ENCODE measurements at places on chromosomes 4 and X. TPM values are rescaled to one million over a fixed set of nuclear protein-coding genes. Genes with fewer than 3 reads are reported as not detected.

The FRMD7 gene
- total RNA-seq: not detected

DNA sequence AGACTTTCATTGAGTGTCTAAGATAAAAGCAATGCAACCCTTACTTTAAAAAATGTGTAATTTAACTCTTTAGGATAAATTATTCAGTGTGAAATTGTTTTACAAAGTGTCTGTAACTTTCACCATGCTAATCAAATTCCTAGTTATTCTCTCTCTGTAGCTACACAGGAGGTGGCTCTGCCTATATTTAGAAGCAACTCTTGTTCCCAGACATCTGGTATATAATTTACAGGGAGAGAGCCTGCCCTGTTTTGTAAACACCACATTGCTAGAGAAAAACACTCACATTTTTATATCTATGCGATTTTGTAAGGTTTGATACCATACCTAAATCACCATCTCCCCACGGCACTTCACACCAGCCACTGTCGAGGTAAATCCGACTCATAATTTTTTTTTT, 35.5 kb upstream of the SPATA4 start:
- no peak for DNase-seq
- no peaks in the 10 kb centered on the region for H3K27me3 ChIP-seq
- H3K4me3 ChIP-seq: no peak overlapping the region
- no peaks in the 10 kb centered on the region for H3K36me3 ChIP-seq
- no peak overlapping the region for H3K27ac ChIP-seq

GRCh38 chr4:114062499-114062898, 83.1 kb upstream of the ARSJ start:
- no peak overlapping the region for H3K4me3 ChIP-seq
- DNase-seq: no peak
- H3K27ac ChIP-seq: no peak overlapping the region
- no peaks in the 10 kb centered on the region for H3K27me3 ChIP-seq
- H3K36me3 ChIP-seq: no peaks in the 10 kb centered on the region

The NONO gene
- total RNA-seq: 243 TPM

DNA sequence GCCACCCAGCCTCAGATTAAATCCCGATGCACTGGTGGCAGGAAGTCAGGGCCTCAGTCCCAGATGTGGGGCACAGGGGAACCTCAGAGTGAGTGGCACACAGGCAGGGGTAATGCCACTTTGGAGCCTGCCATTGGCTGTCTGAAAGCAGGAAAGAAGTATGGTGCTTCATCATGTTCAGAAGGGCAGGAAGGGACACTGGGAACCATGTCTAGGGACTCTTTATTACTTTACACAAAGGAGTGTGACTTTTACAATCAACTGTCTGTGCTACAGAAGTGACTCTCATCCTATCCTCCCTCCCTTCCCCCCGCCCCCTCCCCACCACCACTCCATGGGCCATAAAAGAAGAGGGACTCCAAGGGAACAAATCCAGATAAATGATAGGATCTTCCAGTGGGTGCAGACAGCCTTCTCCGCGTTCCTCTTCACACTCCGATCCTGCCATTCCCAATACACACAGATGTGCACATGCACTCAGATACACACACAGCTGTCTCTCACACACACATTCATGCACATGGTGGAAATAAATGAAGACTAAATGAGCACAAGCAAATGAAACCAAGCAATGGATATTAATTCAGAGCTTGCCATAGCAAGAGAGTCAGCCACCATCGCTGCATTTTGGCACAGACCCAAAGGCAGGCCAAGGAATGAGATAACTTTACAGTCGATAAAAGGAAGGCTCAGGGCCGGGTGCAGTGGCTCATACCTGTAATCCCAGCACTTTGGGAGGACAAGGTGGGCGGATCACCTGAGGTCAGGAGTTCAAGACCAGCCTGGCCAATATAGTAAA, 2.5 kb upstream of the TMEM154 start:
- H3K4me3 ChIP-seq: no peak overlapping the region
- no peak for DNase-seq
- H3K4me1 ChIP-seq: peaks cover 38% of the 10 kb centered on the region
- no peak overlapping the region for H3K27ac ChIP-seq
- H3K27me3 ChIP-seq: no peaks in the 10 kb centered on the region

- no peaks in the 10 kb centered on the region for H3K36me3 ChIP-seq
- no peaks in the 10 kb centered on the region for H3K27me3 ChIP-seq
- no peak overlapping the region for H3K4me3 ChIP-seq
- H3K27ac ChIP-seq: no peak overlapping the region
Measured at GRCh38 chr4:143575331-143575730, 61.8 kb downstream of the SMARCA5 start.

- H3K4me3 ChIP-seq: no peak overlapping the region
- H3K27ac ChIP-seq: no peak overlapping the region
- no peaks in the 10 kb centered on the region for H3K4me1 ChIP-seq
- DNase-seq: no peak
- no peaks in the 10 kb centered on the region for H3K27me3 ChIP-seq
Measured at GRCh38 chr4:120971884-120972283, 49.4 kb upstream of the PRDM5 start.

DNA sequence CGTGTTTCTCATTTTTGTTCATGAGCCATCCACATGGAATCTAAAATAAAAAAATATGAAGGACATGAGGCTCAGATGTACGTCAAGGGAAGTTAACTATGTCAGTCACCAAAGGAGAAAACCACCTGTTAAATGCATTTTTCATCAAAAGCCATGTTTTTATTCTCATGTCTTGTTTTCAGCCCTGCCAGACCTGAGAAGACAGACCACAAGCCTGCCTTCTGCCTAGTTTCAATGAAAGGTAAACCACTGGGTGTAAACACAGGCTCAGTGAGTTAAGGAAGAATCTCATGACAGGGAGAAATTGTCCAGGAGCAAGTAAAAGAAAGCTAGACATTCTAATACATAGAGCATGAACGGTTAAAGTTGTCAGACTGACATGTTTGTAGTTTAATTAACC, 52.3 kb upstream of the TNIP3 start:
- no peak for DNase-seq
- H3K36me3 ChIP-seq: no peaks in the 10 kb centered on the region
- H3K27ac ChIP-seq: no peak overlapping the region
- no peak overlapping the region for H3K4me3 ChIP-seq
- no peaks in the 10 kb centered on the region for H3K27me3 ChIP-seq
- no peaks in the 10 kb centered on the region for H3K4me1 ChIP-seq

- peak overlapping the region; percentile 74 for H3K4me3 ChIP-seq
- peak; percentile 83 for DNase-seq
- peak overlapping the region; percentile 95 for H3K27ac ChIP-seq
- H3K4me1 ChIP-seq: peaks cover 25% of the 10 kb centered on the region
Measured at GRCh38 chrX:71366674-71367256, 608 bp downstream of the TAF1 start.

DNA sequence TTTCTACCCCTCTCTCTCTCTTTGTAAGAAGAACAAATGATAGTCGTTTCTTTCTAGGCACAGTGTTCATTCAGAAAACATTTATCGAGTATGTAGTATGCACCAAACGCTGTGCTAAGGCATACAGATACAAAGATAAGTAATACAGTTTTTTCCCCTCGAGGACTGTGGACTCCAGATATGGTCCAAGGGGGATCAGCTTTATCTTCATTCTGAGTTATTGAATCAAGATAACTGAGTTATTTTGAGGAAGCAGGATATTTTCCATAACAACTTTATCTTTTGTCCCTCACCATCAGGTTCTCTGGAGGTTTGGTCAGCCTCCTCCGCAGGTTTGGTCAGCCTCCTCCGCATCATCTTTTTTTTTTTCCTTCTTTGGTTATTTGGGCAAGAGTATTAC, 15.0 kb downstream of the EREG start:
- H3K36me3 ChIP-seq: no peaks in the 10 kb centered on the region
- no peak overlapping the region for H3K27ac ChIP-seq
- no peaks in the 10 kb centered on the region for H3K27me3 ChIP-seq
- no peak for DNase-seq
- H3K4me3 ChIP-seq: no peak overlapping the region
- H3K4me1 ChIP-seq: no peaks in the 10 kb centered on the region

- peak overlapping the region; percentile 59 for H3K4me3 ChIP-seq
- H3K36me3 ChIP-seq: no peaks in the 10 kb centered on the region
- H3K4me1 ChIP-seq: no peaks in the 10 kb centered on the region
- no peaks in the 10 kb centered on the region for H3K27me3 ChIP-seq
- DNase-seq: no peak
- peak overlapping the region; percentile 70 for H3K27ac ChIP-seq
Measured at GRCh38 chrX:81120258-81120935, 81.3 kb downstream of the HMGN5 start.

DNA sequence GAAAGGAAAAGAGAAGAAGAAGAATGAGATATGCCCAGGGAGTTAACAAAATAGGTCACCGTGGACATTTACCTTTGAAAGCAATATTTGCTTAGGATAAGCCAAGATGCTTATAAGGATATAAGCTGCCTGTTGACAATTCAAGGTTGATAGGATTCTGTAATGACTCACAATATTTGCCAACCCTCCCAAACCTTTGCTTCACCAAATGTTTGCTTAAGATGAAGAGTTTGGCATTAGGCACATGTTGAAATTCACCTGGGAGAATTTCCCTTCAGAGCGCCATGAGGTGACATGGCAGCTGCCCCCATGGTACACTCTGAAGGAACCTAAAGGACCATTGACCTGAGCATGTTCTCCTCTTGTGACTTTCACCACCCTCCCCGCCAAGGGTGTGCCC, 4.6 kb downstream of the PALLD start:
- no peaks in the 10 kb centered on the region for H3K4me1 ChIP-seq
- no peaks in the 10 kb centered on the region for H3K36me3 ChIP-seq
- H3K4me3 ChIP-seq: no peak overlapping the region
- no peaks in the 10 kb centered on the region for H3K27me3 ChIP-seq

DNA sequence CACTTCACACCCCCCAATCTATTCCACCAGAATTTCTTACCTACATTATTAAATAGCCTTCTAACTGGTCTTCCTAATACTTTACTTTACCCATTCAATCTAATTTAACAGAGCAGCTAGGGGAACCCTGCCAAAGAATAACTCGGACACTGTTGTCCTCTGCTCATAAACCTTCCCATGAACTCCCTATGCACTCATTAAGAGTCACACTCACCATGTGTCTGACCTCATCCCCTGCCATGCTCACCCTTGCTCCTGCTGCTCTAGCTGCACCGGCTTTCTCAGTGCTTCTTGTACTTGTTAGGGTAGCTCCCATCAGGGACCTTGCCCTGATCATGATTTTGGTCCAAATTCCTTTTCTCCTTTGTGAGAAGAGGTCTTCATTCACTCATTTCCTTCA, 54.6 kb upstream of the GUCY1A1 start:
- no peaks in the 10 kb centered on the region for H3K4me1 ChIP-seq
- no peak overlapping the region for H3K4me3 ChIP-seq
- H3K36me3 ChIP-seq: no peaks in the 10 kb centered on the region

The GPRASP2 gene
- total RNA-seq: 10.5 TPM

DNA sequence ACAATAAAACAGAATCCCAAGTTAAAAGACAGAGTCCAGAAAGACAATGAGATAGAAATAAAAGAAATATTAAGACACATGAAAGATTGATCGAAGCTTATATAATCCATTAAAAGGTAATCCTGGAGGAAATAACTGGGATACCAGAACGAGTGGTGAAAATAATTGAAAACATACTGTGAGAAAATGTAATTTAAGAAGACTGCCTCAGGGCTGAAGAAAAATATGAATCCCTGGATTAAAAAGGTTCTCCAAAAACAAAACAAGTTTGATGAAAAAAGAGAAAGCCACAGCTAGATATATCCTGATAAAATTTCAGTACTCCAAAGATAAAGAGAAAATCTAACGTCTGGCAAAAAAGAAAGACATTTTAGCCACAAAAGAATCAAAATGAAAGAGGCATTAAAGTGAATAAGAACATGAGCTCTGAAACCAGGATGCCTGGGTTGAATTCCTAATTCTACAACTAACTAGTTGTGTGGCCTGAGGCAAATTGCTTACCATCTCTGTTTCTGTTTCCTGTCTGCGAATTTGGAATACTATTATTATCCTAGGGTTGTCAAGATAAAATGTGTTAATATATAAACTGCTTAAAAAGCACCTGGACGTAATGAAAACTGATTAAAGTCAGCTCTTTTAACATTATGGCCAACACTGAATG, 5.5 kb downstream of the DDX60L start:
- H3K36me3 ChIP-seq: peaks cover 14% of the 10 kb centered on the region
- DNase-seq: no peak
- H3K4me1 ChIP-seq: peaks cover 45% of the 10 kb centered on the region
- H3K4me3 ChIP-seq: no peak overlapping the region
- H3K27me3 ChIP-seq: no peaks in the 10 kb centered on the region
- H3K27ac ChIP-seq: no peak overlapping the region

- DNase-seq: no peak
- H3K4me3 ChIP-seq: no peak overlapping the region
- no peaks in the 10 kb centered on the region for H3K36me3 ChIP-seq
- no peaks in the 10 kb centered on the region for H3K27me3 ChIP-seq
- H3K4me1 ChIP-seq: peaks cover 4% of the 10 kb centered on the region
- no peak overlapping the region for H3K27ac ChIP-seq
Measured at GRCh38 chr4:74543231-74543781, 98.4 kb downstream of the AREG start.

DNA sequence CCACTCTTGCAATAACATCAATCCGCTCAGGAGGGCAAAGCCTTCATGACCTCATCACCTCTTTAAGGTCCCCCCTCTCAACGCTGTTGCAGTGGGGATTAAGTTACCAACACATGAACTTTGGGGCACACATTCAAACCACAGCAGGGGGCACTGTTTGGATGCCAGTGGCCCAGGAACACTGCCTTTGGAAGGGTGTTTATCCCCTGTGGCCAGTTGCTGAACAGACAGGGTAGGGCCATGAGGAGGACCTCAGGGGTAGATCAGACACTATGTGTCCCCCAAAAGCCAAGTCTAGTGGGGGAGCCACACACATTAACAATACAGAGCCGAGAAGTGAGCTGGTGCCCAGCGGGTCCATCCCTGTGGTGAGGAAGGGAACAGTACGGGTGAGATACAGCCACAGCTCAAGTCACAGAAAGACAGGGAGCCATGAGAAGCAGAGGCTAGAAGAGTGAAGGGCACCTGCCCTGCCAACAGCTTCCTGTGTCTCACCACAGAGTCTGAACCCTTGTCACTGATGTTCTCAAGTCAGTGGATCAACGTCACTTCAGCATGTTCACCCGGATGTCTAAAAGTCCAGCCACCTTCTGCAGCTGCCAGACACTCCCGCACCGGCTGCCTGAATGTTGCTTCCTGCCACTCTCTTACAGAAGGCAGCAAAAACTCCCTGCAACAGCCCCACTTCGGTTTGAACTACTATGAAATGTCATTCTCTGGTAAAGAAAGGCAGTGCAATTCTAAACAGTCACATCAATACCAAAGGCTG, 19.9 kb upstream of the MXD4 start:
- peak; percentile 90 for DNase-seq
- no peaks in the 10 kb centered on the region for H3K27me3 ChIP-seq
- H3K36me3 ChIP-seq: no peaks in the 10 kb centered on the region
- peaks cover 24% of the 10 kb centered on the region for H3K4me1 ChIP-seq
- peak overlapping the region; percentile 55 for H3K27ac ChIP-seq

DNA sequence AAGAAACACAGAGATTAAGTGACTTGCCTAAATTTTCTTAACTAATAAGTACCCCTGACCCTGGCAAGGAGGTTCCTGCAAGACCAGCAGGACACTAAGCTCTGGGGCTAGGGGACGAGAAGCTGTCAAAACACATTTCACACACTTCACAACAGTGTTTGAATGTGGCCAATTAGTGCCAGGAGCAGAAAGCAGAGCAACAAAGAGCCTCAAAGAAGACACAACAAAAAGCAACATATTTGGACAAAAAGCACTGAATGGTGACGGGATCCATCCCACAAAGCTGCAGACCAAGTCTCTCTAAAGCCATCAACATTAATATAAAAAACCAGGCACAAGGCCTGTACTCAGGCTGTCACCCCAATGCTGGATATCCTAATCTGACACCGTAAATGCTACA, 361.9 kb upstream of the RASGEF1B start:
- H3K36me3 ChIP-seq: no peaks in the 10 kb centered on the region
- no peaks in the 10 kb centered on the region for H3K27me3 ChIP-seq
- no peak overlapping the region for H3K4me3 ChIP-seq
- DNase-seq: no peak
- no peak overlapping the region for H3K27ac ChIP-seq

Measured in spleen (tissue), 13 donors.